SK-N-SH (cell line): ENCODE measurements at places on chromosomes 5 and 9. TPM values are rescaled to one million over a fixed set of nuclear protein-coding genes. Genes with fewer than 3 reads are reported as not detected.

DNA sequence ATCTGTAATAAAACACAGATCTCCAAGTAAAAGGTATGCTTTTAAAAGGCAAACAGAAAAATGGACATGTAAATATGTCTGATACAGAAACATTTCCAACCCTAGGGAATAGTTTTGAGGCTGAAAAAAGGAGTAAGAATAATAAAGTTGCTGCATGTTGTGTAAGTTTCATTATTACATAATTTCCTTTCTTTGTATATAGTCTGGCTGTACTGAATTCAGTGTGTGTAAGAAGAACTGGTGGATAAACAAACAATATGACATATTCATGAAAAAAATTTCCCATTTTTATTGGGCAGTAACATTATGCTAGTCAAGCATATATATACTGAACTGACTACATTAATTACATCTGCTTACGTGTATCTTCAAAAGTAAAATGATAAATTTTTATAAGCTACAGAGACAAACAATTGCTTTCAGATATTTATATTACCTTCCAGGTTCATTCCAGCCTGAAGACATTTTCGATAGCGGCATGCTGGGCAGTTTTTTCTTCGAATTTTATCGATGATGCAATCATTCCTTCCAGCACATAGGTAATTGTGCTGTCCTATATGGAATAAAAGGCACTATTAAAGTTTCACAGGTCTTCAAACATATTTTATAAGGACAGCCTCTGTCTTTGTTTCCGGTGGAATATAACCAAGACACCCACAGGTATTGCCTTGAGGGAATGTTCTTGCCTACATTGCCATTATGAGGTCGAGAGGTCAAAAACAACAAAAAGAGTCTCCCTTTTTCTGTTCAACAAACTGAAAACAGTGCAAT is 93.6 kb downstream of the NR3C1 start:
- no peak for DNase-seq

- DNase-seq: no peak
Measured at GRCh38 chr9:125260561-125260960, 1.1 kb upstream of the GAPVD1 start.

DNA sequence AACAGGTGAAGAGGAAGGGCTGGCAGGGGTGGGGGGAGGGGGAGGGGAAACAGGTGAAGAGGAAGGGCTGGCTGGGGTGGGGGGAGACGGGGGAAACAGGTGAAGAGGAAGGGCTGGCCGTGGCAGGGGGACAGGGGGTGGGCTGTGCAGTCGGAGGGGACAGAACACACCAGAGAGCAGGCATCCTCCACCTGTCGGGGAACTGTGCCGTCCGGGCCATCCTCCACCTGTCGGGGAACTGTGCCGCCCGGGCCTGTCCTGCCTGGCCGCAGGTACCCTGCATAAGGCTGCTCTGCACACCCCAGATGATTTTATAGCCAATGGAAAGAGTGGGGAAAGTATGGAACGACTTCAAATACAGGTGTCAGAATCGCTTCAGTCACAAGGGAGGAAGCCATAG is 32.5 kb upstream of the PPP1R26 start:
- DNase-seq: no peak

GRCh38 chr5:109743041-109743531 is 53.4 kb downstream of the MAN2A1 start:
- no peak for DNase-seq

DNA sequence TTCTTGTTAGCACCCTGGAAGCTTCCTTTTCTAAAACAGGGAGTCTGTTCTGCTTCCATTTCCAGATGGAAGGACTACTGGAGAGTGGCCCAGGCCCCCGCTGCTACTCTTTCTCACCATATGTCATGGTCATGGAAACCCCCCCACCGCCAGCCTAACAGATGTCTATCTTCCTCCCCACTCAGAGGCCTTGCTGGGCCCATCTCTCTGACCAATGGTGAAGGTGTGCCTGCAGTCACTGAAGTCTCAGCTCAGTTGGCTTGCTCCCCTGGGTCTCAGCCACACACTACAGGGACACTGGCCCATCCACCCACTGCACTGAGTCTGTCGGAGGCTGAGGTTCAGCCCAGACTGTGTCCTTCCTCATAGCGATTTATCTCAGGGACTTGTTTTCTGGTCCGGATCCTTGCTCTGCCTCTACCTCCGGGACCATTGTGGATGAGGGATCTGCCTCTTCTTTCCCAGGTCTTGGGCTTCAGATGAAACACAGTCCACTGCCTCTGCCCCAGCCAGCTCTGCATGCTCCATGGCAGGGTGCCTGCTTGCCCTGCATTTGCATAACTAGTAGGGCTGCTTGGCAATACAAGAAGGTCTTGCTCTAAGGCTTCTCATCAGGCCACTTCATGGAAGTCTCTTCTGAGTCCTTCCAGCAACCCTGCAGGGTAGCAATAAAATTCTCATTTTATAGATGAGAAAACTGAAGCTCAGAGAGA is 30.8 kb downstream of the GALNT12 start:
- no peak for DNase-seq

DNA sequence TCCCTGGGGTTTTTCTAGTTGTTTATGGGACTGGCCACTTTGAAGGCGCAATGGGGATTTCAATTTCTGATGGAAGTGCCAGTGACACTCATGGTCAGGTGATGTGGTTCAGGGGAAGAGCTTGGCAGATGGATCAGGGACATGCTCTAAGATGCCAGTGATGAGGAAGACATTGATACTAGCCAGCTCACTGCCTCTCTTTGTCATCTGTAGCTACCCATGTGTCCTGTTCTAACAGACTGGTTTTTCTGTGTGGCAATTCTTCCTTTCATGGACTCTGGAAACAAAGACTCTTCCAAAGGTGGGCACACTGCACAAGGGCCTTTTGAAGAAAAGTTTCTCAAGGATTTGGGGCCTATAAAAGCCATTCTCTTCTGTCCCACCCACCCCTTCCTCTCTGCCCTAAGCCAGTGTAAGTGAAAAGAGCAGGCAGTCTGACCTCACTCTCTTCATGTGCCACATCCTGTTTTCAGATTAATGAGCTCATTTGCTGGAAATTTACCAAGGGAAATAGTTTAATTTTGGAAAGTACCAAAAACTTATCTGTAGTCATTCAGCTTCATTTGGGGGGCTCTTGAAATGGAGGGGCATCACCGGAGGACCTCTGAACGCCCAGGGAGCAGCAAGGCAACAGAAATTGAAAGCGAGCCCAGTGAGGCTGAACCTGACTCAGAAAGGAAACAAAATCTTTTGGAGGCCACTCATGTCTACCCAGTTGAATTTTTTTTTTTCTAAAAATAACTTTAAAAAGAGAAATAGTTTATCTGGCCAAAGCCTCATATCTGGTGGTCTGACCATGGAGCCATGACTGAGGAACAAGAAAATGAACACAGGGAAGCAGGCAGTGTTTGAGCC is 4.9 kb upstream of the TRAF1 start:
- no peak for DNase-seq

DNA sequence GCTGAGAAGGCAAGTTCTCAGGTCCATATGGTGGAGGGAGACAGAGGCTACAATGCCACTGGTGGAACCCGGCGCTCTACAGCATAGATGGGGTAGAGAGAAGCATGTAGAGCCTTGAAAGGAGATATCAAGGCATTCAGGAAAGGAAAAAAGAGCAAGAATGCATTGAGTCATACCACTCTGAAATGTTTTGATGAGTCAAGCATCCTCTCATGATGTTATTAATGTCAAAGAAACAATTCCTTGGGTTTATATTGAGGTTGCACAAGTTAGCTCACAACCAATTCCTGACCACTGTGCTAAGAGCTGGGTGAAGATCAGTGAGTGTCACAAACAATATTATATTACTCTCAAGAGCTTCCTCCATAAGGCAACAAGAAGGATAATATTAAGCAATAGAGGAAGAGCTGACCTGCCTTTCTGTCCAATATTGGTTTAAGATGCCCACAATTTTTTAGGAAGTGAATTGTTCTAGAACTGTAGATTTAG is 178.0 kb downstream of the RFK start:
- no peak for DNase-seq

GRCh38 chr9:121383715-121384114 is 13.7 kb upstream of the STOM start:
- DNase-seq: no peak

- DNase-seq: no peak
Measured at GRCh38 chr9:89619424-89620138, 14.8 kb downstream of the GADD45G start.

- no peak for DNase-seq
Measured at GRCh38 chr9:18261181-18261580, 212.8 kb upstream of the ADAMTSL1 start.

DNA sequence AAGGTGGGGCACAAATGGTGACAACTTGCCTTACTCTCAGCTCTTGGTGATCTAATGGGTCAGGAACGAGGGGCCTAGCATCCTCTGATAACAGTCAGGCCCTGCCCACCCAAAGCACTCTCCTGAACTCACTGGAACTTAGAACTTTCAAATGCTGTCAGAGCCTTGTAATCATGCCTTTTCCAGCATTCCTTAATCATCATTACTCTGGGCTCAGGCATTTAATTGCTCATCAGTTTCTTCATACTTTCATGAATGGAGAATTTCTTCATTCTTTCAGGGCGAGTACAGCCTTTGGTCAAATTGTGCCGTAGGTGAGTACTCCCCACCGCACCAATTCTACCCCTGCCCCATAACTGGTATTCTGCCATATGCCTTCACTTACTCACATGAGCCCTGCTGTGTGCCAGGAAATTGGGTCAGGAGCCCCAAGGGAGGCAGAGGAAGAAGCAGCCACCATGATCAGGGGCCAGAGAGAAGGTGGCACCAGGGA is 30.2 kb upstream of the DUSP1 start:
- DNase-seq: no peak

Gene SLC28A3
- polyA plus RNA-seq: 0.23 and 0.45 TPM in 2 replicates

Gene IGFBPL1
- 0.41 and 1.5 TPM in 2 replicates for polyA plus RNA-seq

Gene NDOR1
- polyA plus RNA-seq: 7.9 and 8.6 TPM in 2 replicates

Gene BARHL1
- polyA plus RNA-seq: not detected in 2 replicates

Gene LCN10
- polyA plus RNA-seq: not detected in 2 replicates
